GM12865 (cell line): ENCODE measurements at places on chromosomes 11 and 22.

DNA sequence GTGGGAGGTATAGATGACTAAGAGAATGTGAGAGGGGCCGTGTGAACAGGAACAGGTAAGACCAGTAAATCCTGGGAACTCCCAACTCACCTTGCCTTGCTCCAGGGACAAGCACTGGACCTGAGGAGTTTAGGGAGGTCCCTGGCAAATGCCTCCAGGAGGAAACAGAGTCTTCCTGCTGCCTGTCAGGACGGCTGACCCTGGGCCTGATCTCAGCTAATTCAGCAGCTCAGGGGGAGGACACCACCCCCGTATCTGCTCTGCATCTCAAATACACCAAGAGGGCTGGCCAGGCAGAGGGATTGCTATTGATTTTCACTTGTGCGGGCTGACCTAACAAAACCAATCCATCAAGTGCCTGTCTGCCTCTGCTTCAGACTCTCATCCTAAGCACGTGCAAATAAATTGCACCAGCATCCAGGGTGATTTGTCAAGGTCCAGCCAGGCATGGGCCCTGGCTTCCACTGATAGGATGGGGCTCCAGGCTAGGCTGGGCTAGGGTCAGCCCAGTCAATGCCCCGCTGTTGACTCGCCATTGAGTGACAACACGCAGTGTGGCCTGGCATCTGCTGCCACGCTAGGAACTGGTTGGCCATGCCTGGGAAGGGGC, 20.3 kb downstream of the UQCR10 start:
- no peak for DNase-seq

DNA sequence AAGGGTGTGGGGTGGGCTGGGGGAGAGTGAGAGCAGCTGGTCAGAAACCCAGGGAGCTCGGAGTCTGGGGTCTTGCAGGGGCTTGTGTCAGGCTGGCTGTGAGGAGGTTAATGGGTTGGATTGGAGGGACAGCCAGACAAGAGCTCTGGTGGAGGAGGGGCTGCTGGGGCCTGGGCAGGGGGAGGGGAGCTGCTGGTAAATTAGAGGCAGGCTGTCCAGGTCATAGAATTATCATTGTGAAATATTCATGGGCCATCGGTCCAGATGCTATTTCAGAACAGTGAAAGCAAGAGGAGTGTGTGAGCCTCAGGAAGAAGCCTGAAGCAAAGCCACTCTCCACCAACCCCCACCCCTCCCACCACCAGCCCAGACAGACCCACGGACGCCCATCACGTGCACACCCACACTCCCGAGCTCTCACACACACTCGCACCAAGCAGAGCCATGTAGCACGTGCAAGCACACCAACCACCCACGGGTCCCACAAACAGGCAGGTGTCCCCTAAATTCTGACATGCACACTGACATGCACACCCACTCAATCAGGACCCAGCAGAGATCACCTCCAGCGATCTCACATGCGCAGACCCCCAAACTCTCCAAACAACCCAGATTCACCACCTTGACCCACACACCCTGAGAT, 18.8 kb downstream of the RTN4RL2 start:
- no peak for DNase-seq

GRCh38 chr11:87459351-87459750, 421.6 kb downstream of the TMEM135 start:
- DNase-seq, result no peak

DNA sequence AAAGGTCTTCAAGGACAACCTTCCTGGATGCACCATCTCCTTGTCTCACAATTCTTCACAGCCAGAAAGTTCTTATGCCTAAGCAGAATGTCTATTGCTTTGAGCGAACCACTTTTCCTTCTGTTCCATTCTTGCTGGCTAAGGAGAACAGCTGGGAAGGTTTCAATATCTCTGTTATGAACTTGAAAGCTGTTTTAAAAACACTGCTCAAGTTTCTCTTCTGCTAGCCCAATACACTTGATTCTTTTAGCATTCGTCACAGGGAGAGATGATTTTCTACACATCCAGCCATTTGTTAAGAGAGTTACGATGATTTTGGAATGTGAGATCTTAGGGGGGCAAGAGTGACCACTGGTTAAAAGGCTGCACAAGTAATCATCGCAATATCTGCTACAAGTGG, 249.3 kb downstream of the KIRREL3 start:
- DNase-seq, result no peak

DNA sequence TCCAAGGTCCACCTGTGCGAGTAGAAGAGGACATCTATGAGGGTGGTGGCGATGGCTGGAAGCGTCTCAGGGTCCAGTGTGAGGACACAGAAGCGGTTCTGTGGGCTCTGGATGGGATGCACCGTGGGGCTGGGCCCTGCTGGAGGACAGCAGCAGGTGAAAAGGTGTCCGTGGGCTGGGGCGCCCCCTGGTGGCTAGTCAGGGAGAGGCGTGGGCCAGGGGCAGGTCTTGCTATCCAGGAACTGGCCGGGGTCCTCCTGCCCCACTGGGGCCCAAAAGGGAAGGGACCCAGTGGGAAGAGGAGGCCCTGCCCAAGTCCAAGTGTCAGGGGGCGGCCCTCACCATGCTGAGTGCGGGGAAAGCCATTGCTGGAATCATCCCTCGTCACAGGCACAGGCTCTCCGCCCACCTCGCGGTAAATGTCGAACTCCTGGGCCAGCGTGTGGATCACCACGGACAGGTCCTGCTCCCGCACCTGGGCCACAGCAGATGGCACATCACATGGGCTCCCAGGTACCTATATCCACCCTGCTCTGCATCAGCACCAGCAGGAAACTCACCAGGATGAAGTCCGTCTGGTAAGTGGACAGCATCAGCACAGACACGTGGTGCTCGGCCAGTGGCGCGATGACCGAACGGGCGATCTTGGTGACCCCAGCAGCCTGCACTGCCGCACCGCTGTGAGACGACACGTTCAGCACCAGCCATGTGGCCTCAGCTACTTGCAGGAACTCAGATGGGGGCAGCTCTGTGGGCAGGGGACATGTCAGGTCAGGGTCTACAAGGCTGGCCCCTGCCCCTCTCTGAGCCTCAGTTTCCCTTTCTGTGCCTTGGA, 2.3 kb downstream of the CASTOR1 start:
- DNase-seq, result peak; percentile 81

- DNase-seq, result no peak
These were observed 1140.5 kb upstream of the CNTN5 start for GRCh38 chr11:97880209-97880608.

DNA sequence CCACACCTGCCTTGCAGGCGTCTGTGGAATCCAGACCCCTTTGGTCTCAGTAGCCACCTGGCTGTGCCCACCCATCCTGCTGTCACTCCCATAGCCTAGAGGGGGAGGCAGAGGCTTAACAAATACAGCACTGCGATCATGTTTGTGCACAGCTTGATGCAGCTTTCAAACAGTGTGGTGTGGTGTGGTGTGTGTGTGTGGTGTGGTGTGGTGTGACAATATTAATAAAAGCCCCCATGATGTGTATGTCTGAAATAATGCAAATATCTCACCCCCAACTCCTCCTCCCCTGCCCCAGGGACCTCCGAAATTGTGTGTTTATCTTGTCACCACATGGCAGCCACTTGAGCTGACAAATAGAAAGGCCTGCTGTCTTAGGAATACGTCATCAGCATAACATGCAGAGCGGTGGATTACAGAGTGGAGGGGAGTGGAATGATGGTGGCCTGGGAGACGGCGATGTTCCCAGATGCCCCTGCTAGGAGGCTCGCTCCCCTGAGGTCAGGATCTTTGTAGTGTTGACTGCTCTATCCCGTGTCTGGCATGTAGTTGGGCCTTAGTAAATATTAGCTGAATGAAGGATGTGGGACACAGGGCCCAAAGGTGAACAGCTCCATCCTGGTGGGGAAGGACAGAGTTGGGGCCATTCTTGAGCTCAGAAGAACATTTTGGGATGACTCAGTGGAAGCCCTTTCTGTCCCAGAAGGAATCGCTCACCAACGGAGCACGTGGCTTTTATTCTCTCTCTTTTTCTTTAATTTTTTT, 2.8 kb downstream of the PDXP start:
- DNase-seq, result peak; percentile 50

GRCh38 chr11:106540001-106540400, 462.5 kb downstream of the AASDHPPT start:
- no peak for DNase-seq

DNA sequence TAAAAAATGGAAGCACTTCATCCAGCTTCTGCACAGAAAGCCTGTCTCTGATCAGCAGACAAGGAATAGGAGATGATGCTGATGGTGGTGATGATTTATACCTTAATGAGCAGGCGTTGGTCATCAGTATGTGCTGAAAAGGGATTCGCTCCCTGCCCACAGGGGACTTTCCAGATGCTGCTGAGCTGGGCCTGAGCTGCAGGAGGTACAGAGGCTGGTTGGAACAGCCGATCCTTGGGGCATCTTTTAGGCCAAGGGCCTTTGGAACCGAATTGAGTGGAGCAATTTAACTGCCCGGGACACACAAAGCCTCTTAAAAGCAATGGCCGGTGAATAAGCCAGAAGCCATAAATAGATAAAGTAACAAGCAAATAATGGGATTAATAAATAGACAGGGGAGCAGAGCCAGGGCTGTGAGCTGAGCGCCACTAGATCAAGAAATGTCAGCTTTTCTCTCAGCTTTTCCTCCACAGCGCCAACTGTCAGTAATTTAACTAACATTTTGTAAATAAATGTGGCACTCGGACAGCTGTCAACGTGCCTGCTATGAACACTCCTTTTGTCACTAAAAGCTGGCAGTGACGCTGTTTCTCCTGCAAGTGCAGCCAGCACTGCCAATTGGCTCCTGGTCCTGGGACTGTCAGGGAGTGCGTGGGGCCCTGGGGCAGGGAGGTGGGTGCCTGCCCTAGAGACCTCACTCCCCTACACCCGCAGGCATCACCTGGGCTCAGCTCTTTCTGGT, 562.3 kb downstream of the NTM start:
- no peak for DNase-seq

- no peak for DNase-seq
These were observed 410.3 kb downstream of the MN1 start for GRCh38 chr22:27391092-27391770.

DNA sequence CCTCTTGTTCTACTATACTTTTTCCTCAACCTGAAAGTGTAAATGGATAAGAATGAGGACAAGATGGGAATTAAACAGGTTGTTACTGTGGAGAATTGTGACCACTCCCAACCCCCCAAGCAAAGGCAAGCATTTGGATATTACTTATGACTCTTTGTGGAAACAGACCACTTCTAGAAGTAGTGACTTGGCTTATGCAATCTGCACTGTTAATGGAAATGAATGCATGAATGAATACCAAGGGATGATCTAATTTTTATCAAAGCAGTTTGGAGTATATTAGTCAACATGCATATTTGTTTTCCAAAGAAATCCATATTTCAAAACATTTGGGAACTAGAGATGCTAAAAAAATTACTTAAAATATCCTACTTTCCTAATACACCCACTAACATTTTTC, 35.3 kb downstream of the AMOTL1 start:
- DNase-seq, result no peak

- DNase-seq, result peak; percentile 41
These were observed 37.7 kb downstream of the NTM start for GRCh38 chr11:131408025-131408640.

GRCh38 chr22:24807284-24807950, 1.4 kb downstream of the SGSM1 start:
- no peak for DNase-seq

- DNase-seq, result peak; percentile 71
These were observed 29.7 kb downstream of the FAM83F start for GRCh38 chr22:40024201-40025061.

GRCh38 chr11:34176751-34177209, 71.4 kb downstream of the NAT10 start:
- no peak for DNase-seq

GRCh38 chr11:113261709-113262475, 52.5 kb upstream of the TTC12 start:
- DNase-seq, result no peak

DNA sequence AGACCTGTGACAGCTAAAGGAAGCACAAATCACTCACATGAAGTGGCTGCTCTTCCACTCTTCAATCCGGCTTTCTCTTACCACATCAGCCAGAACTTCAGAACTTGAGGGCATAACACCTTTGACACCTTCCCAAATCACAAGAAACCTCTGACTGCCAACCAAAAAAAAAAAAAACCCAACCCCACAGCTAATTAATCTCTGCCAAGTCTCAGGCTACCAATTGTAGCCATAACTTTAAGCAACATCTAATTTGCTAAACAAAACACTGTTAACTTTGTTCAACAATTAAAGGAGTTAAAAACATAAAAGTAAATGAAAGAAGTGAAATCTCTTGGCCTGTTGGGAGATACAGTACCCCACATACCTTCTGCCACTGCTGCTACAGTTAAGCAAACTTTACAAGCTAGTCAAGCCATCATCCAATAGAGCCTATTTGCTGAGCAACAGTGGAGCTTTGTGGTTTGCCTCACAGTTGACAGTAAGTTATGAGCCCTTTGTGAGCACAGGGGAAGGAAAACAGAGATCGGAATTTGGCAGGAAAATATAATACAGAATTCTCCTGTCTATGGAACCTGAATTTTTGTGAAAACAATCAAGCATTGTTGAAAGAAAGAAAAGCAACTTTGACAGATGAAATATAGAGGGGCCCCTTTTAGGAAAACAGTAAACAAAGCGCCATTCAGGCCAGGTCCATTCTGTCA, at the start of gene SOX6:
SOX6 (minus strand) TSS at position 490 of the 704 bp plus-strand sequence. CDS start 15,298 bp downstream, outside the sequence.
- no peak for DNase-seq

GRCh38 chr11:26997378-26997777, 3.5 kb downstream of the FIBIN start:
- DNase-seq, result no peak

DNA sequence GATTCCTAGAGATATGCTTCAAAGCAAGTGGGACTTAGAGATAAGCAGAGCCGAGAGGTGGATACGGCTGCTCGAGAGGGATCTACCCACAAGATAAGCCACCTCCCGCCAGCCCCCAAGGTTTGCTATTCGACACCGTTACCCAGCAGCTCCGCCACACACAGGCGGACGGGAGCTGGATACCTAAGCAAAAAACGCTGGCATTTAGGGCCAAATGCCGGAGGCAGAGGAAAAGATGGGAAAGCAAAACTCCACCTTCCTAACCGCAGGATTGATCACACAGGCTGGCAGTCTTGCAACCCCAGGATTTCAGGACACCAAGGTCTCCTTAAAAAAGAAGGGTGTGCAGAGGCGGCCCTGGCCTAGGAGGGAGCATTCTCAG, 709 bp downstream of the FTH1 start:
- peak; percentile 45 for DNase-seq

- DNase-seq, result peak; percentile 83
These were observed 24.1 kb upstream of the NXPE4 start for GRCh38 chr11:114619659-114620173.

DNA sequence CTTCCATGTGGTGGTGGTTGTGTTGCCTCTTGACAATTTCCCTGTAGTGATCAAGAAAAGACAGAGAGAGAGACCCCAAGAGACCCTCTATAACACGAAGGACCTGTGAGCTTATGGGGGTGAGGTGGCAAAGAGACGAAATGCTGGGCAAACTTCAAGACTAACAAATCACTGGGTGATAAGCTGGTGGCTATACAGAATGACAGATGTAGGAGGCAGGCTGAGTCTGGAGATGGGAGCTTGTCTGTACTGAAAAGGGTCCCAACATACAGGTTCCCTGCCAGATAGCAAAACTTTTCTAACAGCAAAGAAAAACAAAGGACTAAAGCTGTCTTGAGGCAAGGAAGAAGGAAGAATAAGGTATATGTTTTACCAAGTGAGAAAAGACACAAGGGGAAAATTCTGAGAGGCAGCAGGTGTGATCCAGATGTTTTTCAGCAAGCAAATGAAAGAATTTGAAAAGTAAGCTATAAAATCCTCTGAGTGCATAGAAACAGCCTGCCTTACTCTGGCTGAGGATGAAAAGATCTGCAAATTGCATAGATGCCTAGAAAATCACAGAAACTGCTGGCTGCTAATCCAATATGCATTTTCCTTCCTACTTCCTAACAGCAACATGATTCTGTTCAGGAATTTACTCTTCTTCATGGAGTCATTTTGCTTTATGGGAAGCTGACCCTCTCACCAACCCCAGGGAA, 21.9 kb upstream of the LYVE1 start:
- DNase-seq, result no peak
